ENCODE measurements at places on chromosomes 3 and 15.

DNA sequence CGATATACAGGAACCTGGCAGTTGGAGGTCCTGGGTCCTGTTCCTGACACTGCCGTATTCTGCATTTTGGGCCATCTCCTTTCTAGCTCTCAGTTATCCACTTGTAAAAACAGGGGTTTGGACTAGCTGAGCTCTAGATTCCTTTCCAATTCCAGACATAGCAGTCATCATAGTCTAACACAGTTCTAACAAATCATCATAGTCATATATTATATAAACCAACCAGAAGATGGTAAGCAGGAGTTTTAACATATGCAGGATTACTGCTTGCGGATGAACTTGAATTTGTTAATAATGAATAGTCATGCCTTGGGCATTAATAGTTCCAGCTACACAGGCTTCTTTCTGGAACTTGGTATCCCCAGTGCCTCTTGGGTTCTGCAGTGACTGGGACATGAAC is 26.6 kb downstream of the MASP1 start:
- DNase-seq: no peak

- DNase-seq: no peak
Observed at GRCh38 chr3:194686816-194687637, 1.3 kb downstream of the FAM43A start.

DNA sequence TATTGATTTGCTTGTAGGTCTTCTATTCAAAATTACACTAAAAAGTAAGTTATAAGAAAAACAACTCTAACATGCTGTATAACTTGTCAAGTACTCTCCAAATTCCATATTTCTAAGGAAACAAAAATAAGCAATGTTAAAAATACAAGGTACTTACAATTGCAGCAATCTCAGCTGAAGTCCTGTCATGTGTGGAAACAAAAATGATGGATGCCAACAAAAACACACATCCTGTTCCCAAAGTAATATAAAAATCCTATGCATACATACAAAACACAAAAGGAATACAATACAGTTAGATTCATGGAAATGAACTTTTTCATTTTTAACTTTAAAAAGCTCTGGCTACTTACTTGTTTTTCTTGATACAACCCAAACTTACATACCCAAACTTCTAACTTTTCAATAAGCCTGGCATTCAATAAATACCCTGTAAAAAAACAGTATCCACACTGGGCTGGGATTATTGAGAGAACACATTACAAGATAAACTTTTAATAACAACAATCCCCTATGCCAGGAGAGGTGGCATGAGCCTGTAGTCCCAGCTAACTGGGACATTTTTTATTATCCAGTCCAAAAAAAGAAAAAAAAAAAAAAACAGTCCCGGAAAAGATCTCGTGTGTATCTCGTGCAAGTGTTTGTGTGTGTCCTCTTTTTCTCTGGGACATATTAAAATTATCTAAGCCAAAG is 14.7 kb downstream of the CMTM6 start:
- DNase-seq: no peak

DNA sequence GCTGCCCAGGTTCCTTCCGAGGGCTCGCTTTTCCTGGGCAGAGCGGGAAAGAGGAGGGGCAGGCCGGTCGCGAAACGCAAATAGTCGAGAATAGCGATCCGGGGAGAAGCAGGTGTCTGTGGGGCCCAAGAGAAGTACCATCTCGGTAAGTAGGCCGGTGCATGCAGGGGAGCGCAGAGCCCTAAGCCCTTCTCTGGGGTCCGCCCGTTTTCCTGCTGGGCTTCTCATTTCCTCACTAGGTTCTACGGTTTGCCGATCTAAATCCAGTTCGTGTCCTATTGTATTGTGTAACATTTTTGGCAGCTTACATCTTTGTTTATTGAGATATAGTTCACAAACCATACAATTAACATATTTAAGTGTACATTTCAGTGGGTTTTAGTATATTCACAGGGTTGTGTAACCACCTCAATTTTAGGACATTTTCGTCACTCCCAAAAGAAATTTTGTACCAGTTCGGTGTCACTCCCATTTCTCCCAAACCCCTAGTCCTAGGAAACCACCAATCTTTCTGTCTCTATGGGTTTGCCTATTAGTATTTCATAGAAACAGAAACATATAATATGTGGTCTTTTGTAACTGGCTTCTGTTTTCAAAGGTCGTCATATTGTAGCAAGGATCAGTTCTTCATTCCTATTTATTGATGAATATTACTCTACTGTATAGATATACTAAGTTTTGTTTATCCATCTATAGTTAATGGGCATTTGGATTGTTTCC is 6.8 kb upstream of the TRIM69 start:
- DNase-seq: no peak

GRCh38 chr15:42602501-42602900 is 27.1 kb downstream of the STARD9 start:
- DNase-seq: no peak

DNA sequence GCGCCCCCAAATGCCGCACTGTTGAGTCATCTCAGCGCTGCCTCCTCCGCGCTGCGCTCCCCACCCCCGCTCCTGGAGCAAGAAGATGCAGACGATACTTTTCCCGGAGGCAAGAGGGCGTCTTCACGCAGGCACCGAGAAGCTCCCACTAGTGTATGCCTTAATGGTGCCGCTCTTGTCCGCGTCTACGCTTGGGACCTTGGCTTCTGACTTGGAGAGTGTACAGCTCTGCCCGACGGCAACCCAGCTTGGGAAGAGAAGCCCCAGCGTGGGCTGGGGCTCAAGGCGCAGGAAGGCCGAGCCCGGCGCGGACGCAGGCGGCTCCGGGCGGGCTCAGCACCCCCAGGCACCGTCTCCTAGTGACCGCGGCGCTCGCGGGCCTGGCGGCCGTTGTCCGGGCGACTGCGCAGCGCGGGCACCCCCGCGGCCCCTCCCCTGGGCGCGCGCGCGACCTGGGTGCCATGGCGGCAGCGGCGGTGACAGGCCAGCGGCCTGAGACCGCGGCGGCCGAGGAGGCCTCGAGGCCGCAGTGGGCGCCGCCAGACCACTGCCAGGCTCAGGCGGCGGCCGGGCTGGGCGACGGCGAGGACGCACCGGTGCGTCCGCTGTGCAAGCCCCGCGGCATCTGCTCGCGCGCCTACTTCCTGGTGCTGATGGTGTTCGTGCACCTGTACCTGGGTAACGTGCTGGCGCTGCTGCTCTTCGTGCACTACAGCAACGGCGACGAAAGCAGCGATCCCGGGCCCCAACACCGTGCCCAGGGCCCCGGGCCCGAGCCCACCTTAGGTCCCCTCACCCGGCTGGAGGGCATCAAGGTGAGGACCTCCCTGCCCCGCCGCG is at the start of gene P4HTM:
TSS of gene P4HTM (plus strand) at position 446 of the 840 bp plus-strand sequence. CDS start at position 462, 16 bp downstream.
- peak; percentile 77 for DNase-seq

- DNase-seq: peak; percentile 49
Observed at GRCh38 chr15:39629371-39629770, 48.5 kb downstream of the THBS1 start.
